ENCODE measurements at places on chromosomes 4 and X.

- no peak for DNase-seq
Observed at GRCh38 chr4:20383283-20383682, 131.6 kb downstream of the SLIT2 start.

DNA sequence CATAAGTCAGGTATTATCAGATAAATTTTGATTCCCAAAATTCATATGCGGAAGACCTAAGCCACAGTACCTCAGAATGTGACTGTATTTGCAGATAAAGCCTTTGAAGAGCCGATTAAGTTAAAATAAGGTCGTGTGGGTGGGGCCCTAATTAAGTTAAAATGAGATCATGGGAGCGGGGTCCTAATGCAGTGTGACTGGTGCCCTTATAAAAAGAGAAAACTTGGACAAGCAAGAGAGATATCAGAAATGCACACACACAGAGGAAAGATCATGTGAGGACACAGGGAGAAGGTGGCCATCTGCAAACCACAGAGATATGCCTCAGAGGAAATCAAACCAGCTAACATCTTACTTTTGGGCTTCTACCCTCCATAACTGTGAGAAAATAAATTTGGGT is 236.1 kb downstream of the FBXO8 start:
- no peak for DNase-seq

DNA sequence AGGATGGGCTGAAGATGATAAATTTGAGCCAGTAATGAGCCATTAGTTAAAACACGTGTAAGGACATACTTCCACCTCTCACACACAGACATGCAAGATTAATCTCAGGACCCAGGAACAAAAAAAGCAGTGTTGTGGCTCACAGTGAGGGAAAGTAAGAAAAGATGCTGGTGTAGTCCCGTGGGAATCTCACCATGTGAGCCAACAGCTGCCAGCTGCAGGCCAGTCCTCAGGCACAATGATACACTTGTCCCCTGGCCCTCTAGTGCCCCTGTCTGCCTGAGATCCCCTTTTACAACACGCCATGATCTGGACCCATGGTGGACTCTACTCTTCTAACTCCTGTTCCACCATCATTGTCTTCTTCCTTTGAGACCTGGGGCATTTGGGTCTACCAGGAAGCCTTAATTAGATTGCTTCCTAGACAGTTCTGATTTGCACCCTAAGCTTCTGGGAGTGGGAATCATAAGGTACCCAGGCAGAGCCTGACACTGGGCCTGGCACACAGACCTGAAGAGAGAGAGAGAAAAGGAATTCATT is 194.7 kb downstream of the STIM2 start:
- no peak for DNase-seq

DNA sequence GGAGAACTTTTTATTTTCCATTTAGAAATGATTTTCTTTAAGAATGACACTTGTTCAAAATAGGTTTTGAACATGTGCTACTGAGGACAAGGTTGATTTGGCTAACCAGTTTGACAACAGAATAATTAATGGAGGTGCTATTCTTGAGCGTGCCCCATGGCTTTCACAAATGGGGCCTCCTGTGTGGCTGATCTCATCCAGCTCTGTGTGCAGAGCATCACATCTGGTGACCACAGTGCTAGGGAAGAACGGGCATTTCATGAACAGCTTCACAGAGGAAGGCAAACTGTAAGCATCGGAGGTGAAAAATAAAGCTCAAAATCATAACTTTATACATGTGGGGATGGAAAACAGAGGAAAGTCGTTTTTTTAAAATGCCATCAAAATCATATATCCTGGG is 148.6 kb downstream of the SOWAHB start:
- DNase-seq, result no peak

DNA sequence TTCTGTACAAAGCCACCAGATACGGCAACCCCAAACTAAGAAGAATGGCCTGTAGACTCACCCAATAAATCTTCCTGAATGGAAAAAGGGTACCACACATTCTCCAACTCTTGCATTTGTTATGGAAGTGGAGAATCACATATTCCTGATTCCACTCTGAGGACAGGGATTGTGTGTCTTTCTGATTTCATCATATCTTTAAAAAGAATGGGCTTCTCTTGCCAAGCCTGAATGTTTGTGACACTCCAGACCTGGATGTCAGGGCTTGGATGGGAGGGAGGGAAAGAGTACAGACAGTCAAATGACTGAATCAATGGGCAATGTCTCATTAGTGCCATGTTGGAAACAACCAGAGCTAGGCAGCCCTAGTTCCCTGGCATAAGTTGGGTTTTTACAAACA is 77.4 kb downstream of the PLAC1 start:
- DNase-seq, result no peak

- DNase-seq, result no peak
Observed at GRCh38 chr4:83362492-83363329, 28.1 kb upstream of the HPSE start.

DNA sequence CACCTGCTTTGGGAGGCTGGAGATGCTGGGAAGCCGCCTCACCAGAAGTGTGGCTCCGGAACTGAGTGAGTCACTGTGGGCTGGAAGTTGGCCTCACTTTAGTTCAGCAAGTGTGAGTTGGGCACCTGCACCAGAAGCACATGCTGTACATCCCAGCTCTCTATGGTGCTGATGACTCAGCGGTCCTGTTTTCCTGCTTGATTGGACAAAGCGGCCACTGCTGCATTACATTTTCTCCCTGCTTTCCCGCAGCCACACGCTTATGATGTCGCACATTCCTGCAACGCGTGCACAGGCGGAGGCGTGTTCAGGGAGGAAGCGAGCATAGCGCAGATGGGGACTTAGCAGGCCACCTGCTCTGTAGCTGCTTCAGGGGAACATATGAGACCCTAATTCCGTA is 26.7 kb upstream of the CLDN34 start:
- no peak for DNase-seq

- DNase-seq, result no peak
Observed at GRCh38 chrX:121146059-121146628, 98.7 kb downstream of the GLUD2 start.

DNA sequence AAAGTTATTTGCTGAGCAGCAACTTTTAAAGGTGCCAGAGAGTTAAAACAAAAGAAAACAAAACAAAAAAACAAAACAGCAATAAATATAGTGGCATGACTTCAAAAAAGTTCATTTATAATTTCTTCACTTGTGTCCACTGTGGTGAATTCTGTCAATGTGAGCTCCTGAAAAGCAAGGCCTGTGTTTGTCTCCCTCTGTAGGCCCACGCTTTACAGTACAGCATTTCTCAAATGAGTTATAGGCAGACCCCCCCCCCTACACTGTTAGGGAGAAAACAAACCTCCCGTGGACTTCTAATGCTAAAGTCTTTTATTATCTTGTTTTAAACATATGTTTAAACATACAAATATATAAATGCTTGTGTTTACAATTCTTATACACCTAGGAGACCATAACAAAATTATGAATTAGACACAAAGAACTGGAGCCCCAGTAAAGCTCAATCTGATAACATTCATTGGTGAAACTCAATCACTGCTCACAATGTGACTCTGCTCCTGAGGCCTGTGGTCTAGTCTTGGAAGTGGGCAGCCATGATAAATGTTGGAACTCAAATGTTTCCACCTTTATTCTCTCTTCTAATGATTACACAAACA is 47.0 kb upstream of the SCOC start:
- no peak for DNase-seq

DNA sequence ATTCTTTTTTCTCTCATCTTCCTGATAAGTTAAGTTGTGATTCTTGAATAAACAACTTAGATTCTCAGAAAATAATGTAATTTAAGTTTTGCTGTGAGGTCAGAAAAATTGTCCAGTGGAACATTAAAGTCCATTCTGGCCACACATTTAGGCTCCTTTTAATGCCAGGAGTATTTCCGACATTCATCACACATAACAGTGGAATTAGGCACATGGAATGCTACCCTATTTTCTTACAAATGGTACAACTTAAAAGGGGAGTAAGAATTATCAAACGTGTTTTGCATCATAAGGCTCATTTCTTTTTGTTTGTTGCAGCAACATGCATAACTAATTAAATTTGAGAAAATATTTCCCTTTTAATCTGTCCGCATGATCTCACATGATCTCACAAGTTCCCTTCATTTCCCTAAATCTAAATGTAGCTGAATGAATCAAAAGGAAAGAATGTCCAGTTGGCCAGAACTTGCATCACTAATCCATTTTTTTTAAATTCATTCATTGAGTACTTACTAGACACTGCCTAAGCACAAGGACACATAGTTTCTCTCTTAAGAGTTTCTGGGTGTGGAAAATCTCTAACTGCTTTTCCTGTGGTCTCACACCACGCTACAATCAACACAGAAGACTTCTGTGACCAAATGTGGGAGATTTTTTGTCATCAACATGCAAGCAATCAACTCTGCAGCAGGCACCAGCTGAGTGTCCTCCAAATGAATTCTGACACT is 22.0 kb downstream of the SPARCL1 start:
- no peak for DNase-seq

DNA sequence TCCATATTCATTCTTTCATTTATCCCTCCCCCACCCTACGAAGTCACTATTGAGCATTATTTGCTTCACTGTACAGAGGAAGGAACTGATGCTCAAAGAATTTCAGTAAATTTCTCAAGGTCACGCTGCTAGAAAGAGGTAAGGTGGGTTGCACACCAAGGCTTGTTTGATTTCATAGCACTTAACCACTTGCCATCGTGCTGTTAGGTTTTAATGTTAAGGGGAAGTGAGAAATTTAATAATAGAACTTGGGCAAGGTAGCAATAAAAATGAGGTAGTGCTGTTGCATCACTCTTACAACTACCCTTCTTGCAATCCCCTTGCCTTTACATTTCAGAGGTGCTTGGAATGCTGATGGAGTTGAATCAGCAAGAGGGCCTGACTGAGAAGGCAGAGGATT is 343.1 kb downstream of the MID1IP1 start:
- DNase-seq, result no peak

DNA sequence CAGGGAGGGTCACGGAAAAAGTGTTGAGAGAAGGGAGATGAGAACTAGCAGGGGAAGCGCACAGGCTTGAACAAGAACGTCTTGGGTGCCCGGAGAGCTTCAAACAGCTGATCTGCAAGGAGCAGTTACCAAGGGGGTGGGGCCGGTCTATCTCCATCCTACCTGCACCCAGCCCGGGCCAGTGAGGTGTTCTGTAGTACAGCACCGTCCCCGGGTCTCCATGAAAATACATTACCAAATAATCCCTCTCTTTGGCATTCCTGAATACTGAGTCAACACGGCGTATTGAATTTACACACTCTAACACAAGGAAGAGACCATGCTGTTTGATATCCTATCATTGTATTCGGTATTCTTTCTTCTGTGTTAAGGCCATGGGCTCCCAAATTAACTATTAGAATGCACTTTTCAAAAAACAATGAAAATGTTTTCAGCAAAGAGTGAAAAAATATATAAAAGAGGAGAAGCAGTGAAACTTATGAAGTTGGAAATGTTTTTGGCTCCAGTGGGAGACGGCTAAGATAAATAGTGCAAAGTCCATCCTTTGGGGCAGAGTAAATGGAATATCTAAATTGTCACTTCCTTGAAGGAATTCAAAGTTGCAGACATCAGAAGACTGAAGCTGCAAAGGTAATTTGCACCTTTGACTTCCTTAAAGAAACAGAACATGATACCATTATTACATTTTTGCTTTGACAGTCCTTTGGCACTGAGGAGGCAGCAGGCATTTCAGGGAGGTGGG is 90.3 kb downstream of the DHRSX start:
- no peak for DNase-seq

DNA sequence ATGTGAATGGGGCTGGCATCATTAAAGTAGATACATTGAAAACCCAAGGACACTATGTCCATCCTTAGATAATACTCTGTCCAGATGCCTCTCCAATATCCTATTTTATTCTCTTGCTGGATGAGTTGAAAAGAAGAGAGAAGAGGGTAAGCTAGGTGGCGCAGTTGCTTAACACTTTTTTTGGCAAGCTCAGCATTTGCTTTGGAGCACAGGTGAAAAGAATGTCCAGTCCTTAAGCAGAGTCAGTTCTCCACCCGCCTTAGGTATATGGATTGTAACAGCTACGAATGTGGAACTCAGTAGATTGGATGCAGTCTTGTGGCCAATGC is 208.4 kb downstream of the NWD2 start:
- DNase-seq, result peak; percentile 94

DNA sequence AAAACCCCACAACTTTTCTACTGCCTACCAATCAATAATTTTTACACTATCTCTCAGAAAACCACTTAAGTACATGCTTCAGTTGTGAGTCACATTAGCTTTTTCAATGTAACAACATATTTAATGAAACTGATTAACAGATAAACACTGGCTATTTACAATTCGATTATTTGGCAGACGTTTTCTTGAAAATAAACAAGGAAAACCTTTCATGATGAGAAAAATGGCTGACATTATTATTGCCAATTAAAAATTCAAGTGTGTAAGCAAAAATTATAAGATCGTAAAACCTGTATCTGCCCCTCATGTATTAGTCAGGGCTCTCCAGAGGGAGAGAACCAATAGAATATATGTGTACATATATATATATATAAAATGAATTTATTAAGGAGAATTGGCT is 1555.5 kb upstream of the IGFBP7 start:
- no peak for DNase-seq

GRCh38 chrX:55907968-55908607 is 190.5 kb downstream of the RRAGB start:
- DNase-seq, result peak; percentile 89

DNA sequence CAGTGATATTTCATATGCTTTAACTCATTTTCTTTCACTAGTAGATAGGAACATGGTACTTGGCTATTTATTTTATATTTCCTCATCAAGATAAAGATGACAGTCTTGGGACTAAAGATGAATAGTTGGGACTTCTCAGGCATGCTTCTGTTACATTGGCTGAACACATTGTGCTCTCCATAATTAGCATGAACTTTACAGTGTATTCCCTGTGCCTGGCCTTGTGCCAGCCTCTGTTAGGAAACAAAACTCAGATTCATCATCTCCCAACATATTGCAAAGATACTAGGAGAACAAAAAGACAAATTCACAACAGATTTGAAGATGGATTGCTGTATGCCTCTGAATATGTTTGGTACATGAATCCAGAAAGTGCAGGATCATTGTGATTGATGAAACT is 26.4 kb downstream of the GRIA2 start:
- DNase-seq, result no peak
